Suppressor macrophage treated with lipopolysaccharide for 1 hour (primary cell): ENCODE measurements at places on chromosomes 11 and 22.

DNA sequence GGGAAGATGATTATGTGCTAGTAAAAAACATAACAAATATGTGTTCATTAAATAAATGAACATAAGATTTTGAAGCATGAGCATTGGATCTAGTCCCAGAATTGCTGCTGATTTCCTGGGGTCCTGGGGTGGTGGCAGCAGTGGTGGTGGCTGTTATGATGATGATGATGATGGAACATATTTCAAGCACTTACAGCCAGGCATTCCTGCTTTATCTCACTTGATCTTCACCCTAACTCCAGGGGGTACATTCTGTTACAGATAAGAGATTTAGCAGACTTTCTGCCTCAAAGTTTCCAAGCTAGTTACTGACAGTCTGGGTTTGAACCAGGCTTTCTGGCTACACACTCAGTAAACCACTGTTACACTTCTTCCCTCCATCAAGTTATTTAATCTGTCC is 5.2 kb downstream of the TRAPPC4 start:
- no peak for DNase-seq

- DNase-seq: no peak
These were observed 686.2 kb downstream of the OPCML start for GRCh38 chr11:132846075-132846474.

- DNase-seq: no peak
These were observed 197.8 kb upstream of the SORL1-AS1 start for GRCh38 chr11:121650351-121651256.

DNA sequence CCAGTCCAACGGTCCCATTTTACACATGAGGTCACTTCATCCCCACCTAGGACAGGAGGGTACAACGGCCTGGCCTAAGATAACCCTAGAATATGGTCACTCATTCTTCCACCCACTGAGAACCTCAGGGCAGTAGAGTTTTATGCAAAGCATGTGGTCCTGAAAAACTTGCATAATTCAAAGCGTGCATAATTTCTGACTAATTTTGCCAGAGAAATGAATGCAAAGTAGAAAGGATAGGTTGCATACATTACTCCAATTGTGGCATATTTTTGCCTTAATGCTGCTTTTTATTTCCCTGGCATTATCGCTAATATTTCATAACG is 32.5 kb upstream of the SLC35C1 start:
- no peak for DNase-seq

GRCh38 chr11:26994631-26995095 is 751 bp downstream of the FIBIN start:
- DNase-seq: no peak

- no peak for DNase-seq
These were observed 6.9 kb upstream of the CHORDC1 start for GRCh38 chr11:90229791-90230190.

DNA sequence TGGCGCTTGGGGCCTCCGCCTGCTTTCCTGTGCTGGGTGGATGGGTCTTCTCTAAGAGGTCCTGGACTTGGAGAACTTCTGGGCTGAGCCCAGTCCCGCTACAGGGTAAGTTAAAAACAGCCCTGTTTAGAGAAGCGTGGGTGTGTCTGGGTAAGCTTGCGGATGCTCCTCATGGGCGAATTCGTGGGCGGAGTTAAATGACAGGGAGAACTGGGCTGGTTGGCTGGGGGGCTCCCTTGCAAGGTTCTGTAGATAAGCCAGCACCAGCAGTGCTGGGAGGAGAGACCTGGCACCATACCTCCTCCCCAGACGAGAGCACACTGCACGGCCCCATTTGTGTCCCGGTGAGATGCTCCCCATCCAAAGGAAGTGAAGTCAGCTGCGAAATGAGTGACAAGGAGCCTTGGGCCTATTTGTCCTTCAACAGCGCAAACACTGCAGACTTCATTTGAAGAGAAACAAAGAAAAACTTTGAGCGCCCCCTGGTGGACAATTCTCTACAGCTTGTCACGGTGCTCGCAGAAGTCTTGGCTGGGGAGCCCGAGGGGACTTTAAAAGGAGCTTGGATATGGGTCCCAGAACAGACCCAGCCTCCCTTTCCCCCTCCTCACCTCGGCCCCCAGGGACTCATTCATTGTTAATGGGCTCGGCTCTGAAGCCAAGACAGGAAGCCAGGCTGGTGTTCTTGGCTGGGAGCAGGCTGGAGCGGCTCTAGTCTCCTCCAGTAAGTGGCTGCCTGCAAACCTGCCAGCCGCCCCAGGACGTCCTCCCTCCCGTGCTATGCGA is 39.5 kb downstream of the TP53I11 start:
- DNase-seq: peak; percentile 96

- no peak for DNase-seq
These were observed 249.1 kb downstream of the TTC28 start for GRCh38 chr22:28430466-28431025.

- DNase-seq: peak; percentile 92
These were observed 2.0 kb downstream of the MYH9 start for GRCh38 chr22:36385491-36386350.

- no peak for DNase-seq
These were observed 2.5 kb downstream of the ARHGAP32 start for GRCh38 chr11:129189646-129190045.

- DNase-seq: no peak
These were observed 7.4 kb downstream of the RAB38 start for GRCh38 chr11:88167853-88168252.

- no peak for DNase-seq
These were observed 45.3 kb upstream of the ARHGAP32 start for GRCh38 chr11:129237456-129237855.

- DNase-seq: no peak
These were observed 558.5 kb downstream of the MIAT start for GRCh38 chr22:27215871-27216270.

DNA sequence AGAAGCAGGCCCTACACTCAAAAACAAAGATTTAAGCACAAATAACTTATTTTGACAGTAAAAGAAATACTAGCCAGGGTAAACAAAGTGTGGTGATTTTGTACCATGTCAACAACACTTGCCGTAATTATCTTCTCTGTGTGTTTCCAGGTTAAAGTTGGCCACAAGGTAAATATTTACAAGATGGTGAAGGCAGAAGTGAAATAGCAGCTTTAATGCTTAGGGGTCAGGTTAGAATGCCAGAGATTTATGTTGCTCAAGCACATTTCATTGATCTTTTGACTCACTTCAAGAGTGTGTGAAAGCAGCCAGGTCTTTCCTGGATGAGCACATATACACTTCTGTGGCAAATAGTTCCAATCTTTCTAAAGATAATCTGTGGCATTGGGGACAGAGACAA is 270.2 kb upstream of the LUZP2 start:
- DNase-seq: no peak

- DNase-seq: no peak
These were observed 268.4 kb downstream of the FAM76B start for GRCh38 chr11:95521133-95521542.

DNA sequence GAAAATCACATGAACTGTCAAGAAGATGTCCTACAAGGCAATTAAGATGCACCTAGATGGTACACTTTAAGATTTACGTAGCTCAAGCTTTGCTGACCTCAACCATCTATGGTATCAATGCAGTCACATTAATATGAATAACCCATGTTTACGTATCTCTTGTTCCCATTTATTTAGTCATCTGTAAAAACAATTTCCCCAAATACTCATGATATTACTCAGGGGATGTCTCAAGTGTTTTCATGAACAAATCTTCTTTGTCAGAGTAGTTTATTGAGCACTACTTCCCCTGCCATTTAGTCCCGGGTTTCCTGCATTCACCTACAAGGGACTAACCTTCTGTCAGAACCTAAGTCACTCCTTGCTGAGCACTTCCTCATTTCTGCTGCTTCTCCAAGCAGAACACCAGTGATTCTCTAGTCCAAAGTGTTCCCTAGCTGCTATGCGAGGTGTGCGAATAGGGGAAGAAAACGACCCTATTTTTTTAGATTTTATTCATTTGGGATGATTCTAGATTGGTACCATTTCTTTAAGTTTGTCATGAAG is 554.3 kb upstream of the LRRC4C start:
- no peak for DNase-seq

GRCh38 chr11:134780486-134781147 is 368.6 kb upstream of the B3GAT1 start:
- DNase-seq: no peak
